ENCODE measurements at places on chromosomes 5 and 9.

- no peak for DNase-seq
These were observed 747.8 kb downstream of the CDH18 start for GRCh38 chr5:19240170-19240569.

GRCh38 chr5:172404746-172405145, 49.6 kb downstream of the SH3PXD2B start:
- DNase-seq = no peak

GRCh38 chr9:133702798-133703590, 35.2 kb downstream of the SARDH start:
- no peak for DNase-seq

DNA sequence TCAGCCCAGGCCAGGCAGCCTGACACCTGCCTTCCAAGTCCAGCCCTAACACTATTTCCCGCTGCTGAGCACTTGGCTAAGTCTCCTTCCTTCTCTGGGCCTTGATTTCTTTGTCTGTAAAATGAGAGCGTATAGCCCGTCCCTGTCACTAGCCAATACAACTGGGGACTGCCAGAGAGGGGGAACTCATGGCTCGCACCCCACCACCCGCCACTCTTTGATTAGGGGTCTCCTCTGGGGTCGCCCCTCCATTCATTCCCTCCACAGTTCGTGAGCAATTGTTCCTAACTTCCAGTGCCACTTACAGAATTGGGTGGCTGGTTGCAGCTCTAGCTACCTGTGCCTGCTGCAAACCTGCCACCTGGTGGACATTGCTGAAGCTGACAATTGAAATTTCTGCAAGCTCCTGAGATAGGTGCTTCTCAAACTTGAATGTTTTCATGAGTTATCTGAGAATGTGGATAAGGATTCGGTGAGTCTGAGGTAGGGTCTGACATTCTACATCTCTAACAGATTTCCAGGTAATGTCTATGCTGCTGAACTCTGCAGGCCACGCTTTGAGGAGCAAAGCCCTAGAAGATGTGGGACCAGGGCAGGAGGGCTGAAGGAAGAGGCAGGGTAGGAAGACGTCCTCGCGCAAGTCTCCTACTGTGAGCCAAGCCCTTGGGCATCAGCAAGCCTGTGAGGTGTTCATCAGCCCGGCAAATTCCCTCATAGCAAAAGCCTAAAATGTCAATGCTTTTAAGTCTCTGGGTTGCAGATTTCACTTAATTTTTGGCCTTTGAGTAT, 13.3 kb upstream of the RECK start:
- DNase-seq = peak; percentile 52

DNA sequence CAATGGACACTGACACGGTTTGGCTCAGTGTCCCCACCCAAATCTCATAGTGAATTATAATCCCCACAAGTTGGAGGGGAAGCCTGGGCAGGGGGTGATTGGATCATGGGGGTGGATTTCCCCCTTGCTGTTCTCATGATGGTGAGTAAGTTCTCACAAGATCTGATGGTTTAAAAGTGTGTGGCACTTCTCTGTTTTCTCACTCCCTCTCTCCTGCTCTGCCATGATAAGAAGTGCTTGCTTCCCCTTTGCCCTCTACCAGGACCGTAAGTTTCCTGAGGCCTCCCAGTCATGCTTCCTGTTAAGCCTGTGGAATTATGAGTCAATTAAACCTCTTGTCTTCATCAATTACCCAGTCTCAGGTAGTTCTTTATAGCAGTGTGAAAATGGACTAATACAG, 115.8 kb upstream of the KIF2A start:
- DNase-seq = no peak

GRCh38 chr5:56085193-56085592, 90.4 kb upstream of the IL6ST start:
- no peak for DNase-seq

GRCh38 chr5:88390096-88390441, 121.4 kb upstream of the TMEM161B start:
- no peak for DNase-seq

- peak; percentile 91 for DNase-seq
These were observed 7.7 kb downstream of the FGFR4 start for GRCh38 chr5:177094224-177095087.

- DNase-seq = peak; percentile 34
These were observed 1.1 kb upstream of the SSBP2 start for GRCh38 chr5:81751836-81752643.

DNA sequence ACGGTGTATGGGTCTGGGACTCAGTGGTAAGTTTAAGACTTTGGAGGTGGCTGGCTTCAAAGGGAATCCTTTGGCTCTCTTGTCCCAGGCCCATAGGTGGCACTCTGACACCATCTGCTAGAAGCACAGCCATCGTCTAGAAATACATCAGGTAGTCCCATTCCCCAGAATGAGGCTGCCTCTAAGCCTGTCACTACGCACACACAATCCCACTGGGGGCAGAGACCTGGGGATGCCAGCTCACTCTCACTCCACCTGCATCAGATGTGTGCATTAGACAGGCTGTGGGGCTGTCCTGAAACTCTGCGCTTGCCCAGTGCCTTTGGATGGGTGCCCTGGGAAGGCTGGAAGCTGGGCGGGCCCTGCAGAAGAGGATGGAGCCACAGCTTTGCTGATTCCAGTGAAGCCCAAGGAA, 127.5 kb upstream of the PANK3 start:
- DNase-seq = no peak

DNA sequence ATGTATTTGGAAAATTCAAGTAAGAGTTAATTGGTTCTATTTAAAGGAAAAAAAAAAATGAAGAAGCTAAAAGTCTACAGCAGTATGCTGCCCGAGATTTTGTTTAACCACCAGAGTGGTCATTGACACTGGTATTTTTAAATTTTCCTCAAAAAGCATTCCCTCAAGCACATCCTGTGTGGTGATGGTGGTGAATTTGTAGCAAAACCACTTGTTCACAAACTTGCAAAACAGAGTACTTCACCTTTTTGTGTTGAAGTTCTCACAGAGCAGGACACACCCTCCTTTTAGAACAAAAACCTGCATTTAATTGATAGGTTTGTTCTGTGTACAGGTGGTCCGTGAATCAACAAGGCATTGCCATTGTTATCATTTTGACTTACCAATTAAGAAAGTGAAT, 374.2 kb downstream of the EFNA5 start:
- no peak for DNase-seq

DNA sequence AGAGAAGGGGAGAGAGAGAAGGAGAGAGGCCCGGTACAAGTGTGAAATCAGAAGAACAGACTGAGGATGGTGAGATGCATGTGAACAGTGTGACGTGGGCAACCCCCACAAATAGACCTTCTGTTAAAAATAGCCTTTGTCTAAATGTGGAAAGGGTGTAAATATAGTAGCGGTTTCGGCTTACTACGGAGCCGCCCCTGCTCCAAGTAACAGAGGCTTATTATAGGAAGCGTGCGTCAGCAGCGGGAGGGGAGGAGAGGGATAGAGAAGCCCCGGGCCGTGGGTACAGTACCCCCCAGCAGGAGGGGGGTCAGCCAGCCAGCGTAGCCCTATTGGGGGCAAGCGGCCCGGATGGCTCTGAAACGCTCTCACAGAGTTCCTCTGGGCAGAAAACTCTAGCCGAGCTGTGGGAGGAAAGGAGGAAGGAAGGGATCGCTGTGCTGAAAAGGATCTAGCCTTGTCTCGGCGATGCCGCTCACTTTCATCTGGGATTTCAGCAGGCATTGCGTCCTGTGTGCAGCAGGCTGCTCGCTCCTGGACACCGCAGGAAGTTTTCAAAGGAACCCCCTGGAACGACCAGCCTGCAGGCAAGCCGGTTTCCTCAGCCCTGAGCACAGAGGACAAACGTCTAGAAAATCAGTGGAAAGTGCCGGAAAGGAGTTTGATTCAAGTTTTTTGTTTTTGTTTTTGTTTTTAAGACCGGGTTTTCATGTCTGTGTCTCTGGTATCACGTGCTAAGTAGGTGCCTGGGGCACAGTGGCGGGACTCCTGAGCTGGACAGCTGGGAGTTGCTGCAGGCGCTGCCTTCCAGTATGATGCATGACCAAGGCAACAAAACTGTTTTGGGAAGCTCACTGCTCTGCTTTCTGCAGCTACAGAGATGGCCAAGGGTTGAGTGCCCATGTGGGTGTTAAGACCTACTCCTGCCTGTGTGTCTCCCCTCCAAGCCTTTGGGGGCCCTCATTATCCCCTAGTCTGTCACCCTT, 146.6 kb downstream of the SEC61B start:
- peak; percentile 29 for DNase-seq

GRCh38 chr5:177479774-177480173, 6.3 kb upstream of the DBN1 start:
- DNase-seq = peak; percentile 58

GRCh38 chr5:143433670-143434069, 30.2 kb upstream of the NR3C1 start:
- no peak for DNase-seq

- no peak for DNase-seq
These were observed 611 bp downstream of the PCDHA3 start for GRCh38 chr5:140801494-140801841.

DNA sequence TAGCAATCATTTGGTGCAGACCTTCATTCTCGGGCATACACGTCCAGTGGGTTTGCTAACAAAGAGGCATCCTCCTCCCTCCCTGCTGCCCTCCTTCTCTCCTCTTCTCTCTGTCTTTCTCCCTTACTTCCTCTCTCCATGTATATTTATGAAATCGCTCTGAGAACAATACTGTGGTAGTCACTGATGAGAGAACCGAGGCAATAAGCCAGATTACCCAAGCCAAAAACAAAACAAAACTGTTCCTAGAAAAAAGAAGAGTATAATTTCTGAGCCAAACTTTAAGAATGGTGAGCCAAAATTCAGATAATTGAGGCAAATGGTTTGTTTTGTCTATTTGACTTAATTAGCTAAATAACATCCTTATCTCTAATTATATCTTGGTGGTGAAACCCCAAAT, 15.8 kb upstream of the HMHB1 start:
- DNase-seq = no peak

GRCh38 chr9:110015759-110016158, 192.2 kb downstream of the C9orf152 start:
- DNase-seq = no peak

- DNase-seq = no peak
These were observed 375.7 kb downstream of the ACTL7B start for GRCh38 chr9:108479989-108480652.

DNA sequence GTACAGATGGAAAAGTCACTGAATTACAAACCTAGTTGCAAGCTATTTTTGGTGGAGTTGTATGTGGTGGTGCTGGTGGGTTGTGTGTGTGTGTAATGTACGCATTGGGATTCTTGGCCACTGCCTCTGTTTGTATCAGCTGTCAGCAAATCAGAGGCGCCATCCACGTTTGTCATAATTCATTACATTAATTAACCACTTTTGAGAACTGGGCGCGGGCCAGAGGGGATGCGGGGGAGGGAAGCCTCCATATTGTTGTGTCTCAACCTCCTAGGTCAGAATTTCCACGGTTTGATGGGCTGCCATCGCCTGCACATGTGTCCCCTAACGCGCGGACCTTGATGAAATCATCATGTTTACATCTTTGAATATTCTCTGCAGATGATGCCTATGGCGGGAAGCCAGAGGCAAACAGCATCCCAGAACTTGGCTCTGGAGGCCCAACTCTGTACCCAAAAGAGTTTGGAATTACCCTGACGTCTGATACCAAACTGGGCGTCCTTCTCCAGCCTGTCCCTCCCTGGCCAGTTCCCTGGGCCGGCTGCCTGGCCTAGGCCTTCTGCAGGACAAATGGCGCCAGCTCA, 54.9 kb downstream of the FGF18 start:
- no peak for DNase-seq

- DNase-seq = no peak
These were observed 35.2 kb upstream of the PLEKHG4B start for GRCh38 chr5:56561-57290.

DNA sequence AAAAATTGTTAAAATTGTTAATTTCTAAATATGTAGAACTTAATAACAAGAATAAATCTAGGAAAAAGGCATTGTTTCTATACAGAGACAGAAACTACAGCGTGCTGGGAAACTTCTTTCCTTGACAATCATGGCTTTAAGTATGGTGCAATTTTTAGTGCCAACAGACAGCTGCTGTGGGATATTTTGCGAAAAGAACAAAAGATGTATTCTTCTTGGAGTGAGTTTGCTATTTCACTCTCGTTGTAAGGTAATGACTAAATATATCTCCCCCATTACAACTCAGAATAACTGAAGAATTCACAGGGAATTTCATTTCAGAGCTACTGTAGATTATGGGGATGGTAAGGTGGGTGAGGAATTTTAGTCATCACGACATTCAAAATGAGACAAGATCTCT, 2055.0 kb upstream of the ACO1 start:
- DNase-seq = no peak

- no peak for DNase-seq
These were observed 9.9 kb downstream of the C9orf85 start for GRCh38 chr9:71921190-71921814.

- no peak for DNase-seq
These were observed 6.3 kb downstream of the ANXA6 start for GRCh38 chr5:151151263-151151660.

GRCh38 chr9:109451311-109452025, 46.6 kb downstream of the PTPN3 start:
- DNase-seq = no peak

- no peak for DNase-seq
These were observed 596 bp downstream of the ENTREP1 start for GRCh38 chr9:69325409-69326212.

DNA sequence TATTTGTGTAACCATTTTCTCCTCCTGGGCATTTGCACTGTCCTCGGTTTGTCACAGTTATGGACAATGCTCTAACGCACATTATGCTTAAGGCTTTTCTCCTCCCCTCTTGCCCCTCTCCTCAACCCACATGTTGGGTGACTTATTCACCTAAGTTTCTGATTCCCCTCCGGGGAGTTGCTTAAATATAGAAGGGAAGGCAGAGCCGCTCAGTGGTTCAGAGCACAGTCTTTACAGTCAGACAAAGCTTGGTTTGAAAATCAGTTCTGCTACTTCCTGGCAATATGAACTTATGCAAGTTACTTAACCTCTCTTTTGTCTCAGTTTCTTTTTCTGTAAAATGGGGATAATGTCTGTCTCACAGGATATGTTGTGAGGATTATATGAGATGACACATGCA, 41.2 kb upstream of the SPRY4 start:
- DNase-seq = no peak

GRCh38 chr5:139474890-139475791, 4.3 kb downstream of the SMIM33 start:
- DNase-seq = peak; percentile 40

- DNase-seq = no peak
These were observed 11.1 kb downstream of the PRELID2 start for GRCh38 chr5:145824040-145824439.

- no peak for DNase-seq
These were observed 58.3 kb upstream of the SEMA6A start for GRCh38 chr5:116632890-116633289.

GRCh38 chr5:67265951-67266350, 69.4 kb upstream of the CD180 start:
- DNase-seq = no peak

- no peak for DNase-seq
These were observed 908.2 kb upstream of the CDH10 start for GRCh38 chr5:25552871-25553481.

GRCh38 chr9:19663570-19663969, 125.3 kb downstream of the SLC24A2 start:
- no peak for DNase-seq

GRCh38 chr5:95759634-95760033, 28.5 kb downstream of the RHOBTB3 start:
- DNase-seq = no peak
